ENCODE measurements at places on chromosomes 5 and 9. TPM values are rescaled to one million over a fixed set of nuclear protein-coding genes. Genes with fewer than 3 reads are reported as not detected.

SLC6A19 gene
- 0.02 TPM for total RNA-seq

CAVIN4 gene
- total RNA-seq: 1.00 TPM

DNA sequence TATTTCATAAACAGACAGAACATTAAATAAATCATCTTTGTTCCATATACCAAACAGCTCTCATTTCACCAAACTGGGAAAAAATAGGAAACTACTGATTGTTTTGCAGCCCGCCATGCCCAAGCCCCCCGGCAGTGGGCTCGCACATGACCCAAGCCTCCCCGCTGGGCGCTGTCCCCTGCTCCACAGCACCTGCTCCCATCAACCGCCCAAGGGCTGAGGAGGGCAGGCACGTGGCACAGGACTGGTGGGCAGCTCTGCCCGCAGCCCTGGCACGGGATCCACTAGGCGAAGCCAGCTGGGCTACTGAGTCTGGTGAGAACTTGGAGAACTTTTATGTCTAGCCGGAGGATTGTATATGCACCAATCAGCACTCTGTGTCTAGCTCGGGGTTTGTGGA, 554.8 kb upstream of the CCNG1 start:
- DNase-seq: no peak

GRCh38 chr9:107847978-107848964, 358.7 kb upstream of the KLF4 start:
- DNase-seq: no peak

DNA sequence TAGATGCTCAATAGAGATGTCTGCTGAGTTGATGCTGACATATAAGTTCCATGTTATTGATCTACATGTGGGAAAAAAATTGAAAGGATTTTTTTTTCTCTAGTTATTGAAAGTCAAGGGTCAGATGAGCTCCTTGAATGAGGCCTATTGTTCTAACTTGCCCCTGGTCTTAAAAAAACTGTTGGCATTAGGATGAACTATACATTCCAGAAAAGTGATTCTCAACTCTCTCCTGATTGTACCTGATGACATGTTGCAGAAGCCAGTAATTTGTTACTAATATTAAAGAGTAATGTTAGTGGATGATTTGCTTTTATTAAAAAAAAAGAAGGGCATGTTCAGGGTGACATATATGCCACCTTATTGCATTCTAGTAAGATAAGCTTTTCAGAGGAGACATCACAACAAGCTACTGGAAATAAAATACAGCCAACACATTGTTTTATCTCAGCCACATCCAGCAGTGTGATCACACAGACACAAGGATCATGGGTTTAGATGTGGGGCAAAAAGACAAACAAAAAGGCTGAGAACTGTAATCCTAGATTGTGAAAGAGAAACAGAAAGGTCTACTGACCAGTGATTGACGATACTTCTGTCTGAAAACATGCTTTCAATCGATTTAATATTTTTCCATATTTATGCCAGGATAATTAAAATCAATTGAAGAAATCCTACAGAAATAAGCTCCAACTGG, 1314.1 kb upstream of the C9orf72 start:
- no peak for DNase-seq

DNA sequence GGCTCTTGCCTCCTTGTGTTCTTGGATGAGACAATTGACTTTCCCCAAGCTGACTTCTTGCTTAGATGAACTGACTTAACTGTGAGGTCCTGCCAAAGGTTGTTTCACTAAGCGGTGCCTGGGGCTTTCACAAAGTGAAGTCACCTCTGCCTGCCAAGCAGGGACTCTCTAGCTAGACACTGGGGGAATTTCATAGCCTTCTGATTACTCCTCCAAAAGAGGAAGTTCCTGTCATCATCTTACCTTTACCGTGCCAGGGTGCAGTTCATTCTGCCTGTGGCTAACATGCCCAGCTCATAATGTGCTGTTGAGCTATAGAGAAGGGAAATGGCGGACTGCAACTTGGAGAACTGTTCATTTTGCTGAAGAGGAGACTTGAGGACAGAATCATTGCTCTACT, 472.0 kb upstream of the WWC1 start:
- no peak for DNase-seq

ZNF483 gene
- total RNA-seq: 9.5 TPM

DNA sequence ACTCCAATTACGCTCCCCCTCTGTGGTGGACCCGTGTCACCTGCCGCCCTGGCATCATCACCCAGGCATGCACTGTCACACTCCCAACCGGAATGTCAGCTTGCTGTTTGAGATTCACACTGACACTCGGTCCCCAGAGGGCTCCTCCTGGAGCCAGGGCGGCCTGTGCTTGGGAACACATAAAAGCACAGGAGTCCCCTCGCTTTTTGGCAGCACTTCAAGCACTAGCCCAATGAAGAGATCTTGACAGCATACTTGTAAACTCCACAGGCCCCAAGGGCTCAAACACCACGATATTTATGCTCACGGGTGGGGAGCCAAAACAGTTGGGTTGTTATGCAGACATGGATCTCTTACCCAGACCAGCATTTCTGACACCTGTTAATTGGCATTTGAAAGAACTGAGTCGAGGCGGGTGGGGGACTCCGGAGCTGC, 90.8 kb upstream of the EGFLAM start:
- no peak for DNase-seq

DNA sequence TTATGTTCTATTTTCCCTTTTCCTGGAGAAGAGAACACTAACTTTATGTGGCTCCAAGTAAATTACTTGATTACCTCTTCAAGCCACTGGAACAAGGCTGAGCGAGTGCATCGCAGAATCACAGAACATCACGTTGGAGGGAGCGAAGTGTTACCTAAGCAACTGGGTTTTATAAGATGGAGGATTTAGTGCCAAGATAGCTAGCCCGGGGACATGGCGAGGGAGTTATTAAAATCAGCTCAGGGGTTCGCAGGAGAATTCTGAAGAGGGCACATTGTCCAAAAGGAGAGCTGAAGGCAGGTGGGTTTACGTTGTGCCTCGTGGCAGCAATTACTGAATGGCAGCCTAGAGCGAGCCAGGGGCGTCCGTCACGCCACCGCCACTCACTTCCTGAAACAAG, 563.2 kb upstream of the ADAMTS16 start:
- no peak for DNase-seq

DNA sequence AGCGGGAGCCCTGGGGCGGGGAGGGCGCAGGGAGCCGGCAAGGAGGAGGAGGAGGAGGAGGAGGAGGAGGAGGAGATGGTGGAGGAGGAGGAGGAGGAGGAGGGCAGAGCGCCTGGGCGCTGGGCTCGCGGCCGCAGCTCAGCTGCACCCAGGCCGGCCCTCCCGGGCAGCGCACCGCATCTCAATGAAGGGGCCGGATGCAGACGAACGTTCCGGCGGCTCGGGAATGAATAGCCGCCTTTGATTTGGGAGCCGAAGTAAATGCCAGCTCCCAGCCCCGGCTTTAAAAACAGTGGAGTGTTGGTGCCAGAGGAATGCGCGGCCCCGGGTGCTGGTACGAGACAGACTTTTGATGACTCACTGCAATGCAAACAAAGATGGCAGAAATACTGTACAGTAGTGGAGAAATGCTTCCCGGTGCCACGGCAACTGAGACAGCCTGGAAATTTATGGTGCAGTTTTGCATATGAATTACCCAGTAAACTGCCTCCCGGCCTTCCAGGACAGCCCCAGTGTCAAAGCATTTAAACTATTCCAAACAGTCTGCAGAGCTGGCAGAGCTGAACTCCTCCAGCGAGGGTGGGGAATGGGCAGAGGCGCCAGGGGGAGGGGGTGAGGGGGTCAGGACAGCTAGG, 43.1 kb downstream of the NACC2 start:
- peak; percentile 96 for DNase-seq

DNA sequence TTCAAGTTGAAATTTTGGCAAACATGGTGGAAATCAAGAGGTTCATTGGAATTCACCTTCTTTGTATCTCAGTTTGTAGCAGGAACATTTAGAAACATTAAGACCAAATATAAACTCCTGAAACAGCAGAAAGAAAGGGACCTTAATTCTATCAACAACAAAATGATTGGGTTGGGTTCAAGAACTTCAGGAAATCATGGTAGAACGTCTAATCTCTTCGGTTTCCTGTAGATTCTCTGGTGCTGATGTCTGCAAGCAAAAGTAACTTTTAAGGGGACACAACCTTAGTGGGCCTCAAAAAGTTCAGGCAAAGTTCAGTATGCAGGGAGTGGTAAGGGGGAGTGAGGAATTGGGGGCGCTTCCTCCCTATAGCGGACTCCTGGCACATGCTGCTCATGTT, 3.4 kb downstream of the IL33 start:
- DNase-seq: no peak

DOCK2 gene
- not detected for total RNA-seq

GRCh38 chr5:140216478-140217074, 41.6 kb downstream of the CYSTM1 start:
- no peak for DNase-seq
